ENCODE measurements at places on chromosomes 2 and 18. TPM values are rescaled to one million over a fixed set of nuclear protein-coding genes. Genes with fewer than 3 reads are reported as not detected.

DNA sequence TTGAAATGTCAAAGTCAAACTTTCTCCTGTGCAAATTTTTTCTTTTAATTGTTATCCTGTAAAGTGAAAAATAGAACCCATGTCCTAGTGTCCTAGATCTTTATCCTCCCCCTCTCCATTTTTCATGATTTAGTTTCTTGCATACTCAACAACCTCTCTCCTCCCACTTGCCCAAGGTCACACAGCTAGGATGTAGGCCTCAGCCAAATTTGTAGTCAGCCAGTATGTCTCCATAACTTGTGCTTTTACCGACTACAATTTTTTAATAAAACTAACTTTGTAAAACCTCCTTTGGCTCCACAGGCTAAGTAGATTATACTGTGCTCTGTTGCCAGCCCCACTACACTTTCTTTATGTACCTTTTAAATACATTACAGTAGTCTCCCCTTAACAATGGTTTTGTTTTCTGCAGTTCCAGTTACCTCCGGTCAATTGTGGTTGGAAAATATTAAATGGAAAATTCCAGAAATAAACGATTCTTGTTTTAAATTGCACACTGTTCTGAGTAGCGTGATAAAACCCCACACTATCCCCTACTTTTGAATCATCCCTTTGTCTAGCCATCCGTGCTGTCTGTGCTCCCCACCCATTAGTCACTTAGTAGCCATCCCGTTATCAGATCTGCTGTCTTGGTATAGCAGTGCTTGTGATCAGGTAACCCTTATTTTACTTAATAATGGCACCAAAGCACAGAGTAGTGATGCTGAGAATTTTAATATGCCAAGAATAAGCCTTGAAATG lies 22.8 kb downstream of the GULP1 start:
- no peak overlapping the region for H3K4me3 ChIP-seq
- H3K27me3 ChIP-seq, result peaks cover 4% of the 10 kb centered on the region
- peaks cover 4% of the 10 kb centered on the region for H3K4me1 ChIP-seq

DNA sequence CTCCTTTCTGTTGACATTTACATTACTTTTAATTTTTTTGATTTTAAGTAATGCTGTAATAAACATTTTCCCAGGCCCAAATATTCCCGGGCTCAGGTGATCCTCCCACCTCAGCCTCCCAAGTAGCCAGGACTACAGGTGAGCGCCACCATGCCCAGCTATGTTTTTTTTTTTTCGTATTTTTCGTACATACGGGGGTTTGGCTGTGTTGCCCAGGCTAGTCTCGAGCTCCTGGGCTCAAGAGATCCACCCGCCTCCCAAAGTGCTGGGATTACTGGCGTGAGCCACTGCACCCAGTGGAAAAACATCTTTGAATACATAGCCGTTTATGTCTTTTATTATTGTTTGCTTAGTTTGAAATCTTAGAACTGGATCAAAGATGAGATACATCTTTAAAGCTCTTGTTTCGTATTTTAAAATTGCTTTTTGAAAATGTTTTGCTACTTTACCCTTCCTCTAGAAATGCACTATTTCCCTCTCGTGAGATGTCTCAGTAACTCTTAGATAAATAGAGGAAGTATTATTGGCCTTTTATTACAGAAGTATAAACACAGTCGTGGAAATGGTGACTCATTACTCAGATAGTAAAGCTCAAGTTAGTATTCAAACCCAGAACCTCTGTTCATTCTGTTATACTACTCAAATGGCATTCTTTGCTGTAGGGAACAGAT lies 2.4 kb downstream of the SMCHD1 start:
- no peak for DNase-seq
- H3K36me3 ChIP-seq, result peaks cover 11% of the 10 kb centered on the region
- peaks cover 20% of the 10 kb centered on the region for H3K4me1 ChIP-seq

GKN1 gene
- total RNA-seq, result not detected

ELOA2 gene
- not detected for total RNA-seq
